ENCODE measurements at places on chromosomes 12 and 14. TPM values are rescaled to one million over a fixed set of nuclear protein-coding genes. Genes with fewer than 3 reads are reported as not detected.
A peak's percentile ranks its signal among the peaks of the same experiment; 100 is the strongest.

GRCh38 chr14:61121355-61121787 lies 140.3 kb downstream of the SLC38A6 start:
- DNase-seq, result no peak

DNA sequence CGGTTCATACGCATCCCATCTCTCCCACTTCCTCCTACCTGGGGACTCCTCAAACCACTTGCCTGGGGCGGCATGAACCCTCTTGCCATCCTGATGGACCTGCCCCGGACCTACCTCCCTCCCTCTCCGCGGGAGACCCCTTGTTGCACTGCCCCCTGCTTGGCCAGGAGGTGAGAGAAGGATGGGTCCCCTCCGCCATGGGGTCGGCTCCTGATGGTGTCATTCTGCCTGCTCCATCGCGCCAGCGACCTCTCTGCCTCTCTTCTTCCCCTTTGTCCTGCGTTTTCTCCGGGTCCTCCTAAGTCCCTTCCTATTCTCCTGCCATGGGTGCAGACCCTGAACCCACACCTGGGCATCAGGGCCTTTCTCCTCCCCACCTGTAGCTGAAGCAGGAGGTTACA lies 3.6 kb downstream of the WNT1 start:
- DNase-seq, result no peak

The CFAP73 gene
- not detected for total RNA-seq

GRCh38 chr14:74501135-74501614 lies 7.6 kb downstream of the ISCA2 start:
- DNase-seq, result no peak

The OAS3 gene
- 4.1 TPM for total RNA-seq

DNA sequence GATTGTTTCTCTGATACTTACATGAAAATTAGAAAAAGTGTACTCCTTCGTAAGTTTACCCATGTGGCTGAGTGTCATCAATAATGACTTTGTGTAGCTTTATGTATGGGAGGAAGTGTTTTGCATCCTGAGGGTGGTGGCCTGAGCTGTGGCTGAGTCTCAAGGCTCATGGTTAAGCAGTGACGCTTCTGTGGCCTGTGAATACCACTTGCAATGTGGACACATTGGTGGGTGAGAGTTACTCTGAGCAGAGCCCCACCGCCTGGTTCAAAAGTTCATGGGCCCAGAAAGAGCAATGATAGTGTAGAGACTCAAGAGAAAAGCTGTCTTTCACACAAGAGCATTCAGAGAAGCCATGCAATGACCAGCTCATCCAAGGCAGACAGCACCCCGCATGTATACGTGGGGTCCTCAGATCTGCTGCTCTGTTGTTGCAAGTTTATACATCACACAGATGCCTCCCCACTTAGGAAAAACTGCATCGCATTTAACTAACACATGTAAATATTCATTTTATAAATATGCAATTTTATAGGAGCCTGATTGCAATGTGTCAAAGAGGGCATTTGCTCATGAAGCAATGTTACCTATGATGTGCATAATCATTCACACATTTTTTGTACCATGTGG lies 55.1 kb upstream of the FRMD6 start:
- DNase-seq, result no peak

GRCh38 chr14:70934502-70935134 lies 27.4 kb downstream of the PCNX1 start:
- DNase-seq, result no peak

DNA sequence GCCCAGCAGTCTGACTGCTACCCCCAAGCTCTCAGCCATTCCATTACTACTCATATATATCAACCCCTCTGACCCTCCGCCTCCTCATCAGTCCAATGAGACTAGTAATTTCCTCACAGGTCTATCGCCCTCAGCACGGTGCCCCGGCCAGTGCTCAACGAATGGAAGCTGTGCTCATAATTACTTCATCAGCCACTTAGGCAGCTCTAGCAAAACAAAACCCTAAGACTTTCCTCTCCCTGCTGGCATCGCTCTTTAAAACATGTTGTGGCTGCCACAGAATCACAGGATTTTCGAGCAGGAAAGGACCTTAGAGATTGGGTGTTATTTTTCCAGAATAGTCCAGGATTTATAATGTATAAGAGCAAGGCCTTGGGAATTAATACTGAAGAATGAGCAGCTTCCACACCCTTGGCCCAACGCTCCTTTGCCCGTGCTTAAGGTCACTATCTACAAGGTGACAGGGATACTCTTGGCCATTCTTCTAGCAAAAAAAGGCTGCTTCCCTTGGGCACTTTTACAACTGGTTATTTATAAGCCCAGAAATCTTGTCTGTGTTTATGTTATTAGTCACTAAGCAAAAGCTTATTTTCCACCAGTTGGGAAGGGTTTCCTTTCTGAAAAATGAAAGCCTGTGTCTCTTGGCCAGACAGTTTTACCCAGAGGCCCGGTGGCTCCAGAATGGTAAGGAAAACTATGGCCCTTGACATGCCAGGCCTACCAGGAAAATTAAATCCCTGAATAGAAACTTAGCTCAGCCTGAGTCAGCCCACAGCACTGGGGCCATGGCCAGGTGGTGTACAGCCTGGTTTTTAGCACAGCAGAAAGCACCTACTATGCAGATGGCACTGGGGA lies 47.9 kb downstream of the NUAK1 start:
- DNase-seq, result no peak

DNA sequence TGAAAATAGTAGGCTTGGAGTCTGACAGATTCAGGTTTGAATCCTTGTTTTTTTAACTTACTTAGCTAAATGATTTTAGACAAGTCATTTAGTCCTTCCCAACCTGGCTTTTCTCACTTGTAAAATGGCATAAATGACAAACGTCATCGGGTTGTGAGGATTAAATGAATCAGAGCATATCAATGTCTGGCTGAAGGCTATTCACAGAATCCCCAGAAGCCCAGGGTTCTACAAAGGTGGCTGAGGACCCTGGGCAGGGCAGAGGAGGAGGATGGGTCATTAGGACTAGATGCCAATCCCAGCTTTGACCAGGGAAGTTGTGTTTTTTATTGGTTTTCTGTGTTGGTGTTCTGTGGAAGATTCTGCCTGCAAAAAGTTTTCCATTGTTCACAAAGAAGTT lies 7.6 kb upstream of the PTPRB start:
- no peak for DNase-seq

The ZCRB1 gene
- total RNA-seq, result 17.6 TPM

GRCh38 chr12:102507301-102507700 lies 26.9 kb upstream of the IGF1 start:
- no peak for DNase-seq

- no peak for DNase-seq
These were observed 43.0 kb downstream of the EEA1 start for GRCh38 chr12:92886131-92886530.

GRCh38 chr12:82357845-82358199 lies 365 bp downstream of the CCDC59 start:
- DNase-seq, result no peak

DNA sequence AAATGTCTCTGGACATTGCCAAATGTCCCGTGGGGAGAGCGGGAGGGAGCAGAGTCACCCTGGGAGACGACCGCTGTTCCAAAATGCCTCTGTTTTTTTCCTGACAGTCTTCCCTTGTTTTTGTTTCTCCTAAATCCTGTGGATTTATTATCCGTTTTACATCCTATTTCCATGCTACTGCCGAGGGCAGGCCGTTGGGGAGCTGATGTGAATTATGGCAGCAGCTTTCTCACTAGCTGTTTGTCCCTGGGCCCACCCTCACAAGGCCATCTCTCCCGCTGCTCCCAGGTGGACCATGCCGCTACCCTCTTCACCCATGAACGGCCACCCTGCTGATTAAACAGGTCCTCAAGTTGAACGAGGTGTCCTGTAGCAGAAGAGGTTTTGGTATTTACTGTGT lies 55.2 kb downstream of the FBXL14 start:
- DNase-seq, result no peak

DNA sequence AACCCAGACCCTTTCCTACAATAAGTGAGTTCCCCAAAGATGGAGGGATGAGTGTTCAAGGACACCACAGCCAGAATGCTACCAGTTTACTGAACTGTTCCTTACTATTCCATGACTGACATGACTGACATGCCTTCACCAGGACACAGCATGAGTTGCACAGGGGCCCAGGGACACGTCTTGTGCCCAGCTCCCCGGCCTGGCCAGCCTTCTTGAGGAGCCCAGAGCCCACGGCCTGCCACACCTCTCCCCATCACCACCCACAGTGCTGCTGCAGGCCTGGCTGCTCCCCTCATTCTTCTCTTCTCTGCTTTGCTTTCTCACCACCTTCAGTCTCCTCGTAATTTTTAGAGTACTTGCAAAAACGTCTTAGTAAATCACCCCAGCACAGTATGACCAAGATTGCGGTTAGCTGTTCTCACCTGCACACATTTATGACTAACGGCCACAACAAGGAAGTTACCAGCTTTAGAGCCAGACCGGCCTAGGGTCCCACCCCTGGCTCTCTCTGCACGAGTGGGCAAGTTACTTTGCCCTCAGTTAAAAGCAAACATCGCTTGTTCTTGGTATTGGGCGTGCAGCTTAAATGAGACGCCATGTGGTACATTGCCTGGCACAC lies 18.5 kb downstream of the PPP2R5E start:
- DNase-seq, result no peak

The TROAP gene
- 0.48 TPM for total RNA-seq

DNA sequence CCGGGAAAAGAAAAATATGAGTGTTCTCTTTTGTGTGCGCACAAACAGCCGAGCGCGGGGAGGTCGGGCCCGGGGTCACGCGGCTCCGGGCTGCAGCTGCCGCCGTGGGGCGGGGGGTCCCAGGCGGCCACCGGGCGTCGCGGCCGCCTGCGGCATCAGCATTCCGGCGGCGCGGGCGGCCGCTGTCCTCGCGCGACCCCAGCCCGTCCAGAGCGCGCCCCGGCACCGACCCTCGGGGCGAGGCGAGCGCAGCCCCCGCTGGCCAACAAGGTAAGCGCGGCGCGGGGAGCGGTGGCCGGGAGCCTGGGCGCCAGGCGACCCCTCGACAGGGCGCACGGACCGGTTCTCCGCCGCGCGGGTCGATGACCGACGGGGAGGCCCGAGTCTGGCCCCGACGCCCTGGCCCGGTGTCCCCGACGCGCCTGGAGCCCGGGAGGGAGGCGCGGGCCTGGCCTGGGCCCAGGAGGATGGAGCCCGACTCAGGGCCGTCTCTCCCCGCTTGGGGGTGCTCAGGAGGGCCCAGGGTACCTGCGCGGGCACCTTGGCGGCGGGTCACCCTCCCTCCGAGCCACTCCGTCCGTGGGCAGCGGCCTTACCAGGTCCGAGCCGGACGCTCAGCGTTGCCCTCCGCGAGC lies 103.9 kb upstream of the DIO3 start:
- DNase-seq, result no peak

- DNase-seq, result peak; percentile 79
These were observed 2.2 kb downstream of the MMP17 start for GRCh38 chr12:131830335-131830913.

DNA sequence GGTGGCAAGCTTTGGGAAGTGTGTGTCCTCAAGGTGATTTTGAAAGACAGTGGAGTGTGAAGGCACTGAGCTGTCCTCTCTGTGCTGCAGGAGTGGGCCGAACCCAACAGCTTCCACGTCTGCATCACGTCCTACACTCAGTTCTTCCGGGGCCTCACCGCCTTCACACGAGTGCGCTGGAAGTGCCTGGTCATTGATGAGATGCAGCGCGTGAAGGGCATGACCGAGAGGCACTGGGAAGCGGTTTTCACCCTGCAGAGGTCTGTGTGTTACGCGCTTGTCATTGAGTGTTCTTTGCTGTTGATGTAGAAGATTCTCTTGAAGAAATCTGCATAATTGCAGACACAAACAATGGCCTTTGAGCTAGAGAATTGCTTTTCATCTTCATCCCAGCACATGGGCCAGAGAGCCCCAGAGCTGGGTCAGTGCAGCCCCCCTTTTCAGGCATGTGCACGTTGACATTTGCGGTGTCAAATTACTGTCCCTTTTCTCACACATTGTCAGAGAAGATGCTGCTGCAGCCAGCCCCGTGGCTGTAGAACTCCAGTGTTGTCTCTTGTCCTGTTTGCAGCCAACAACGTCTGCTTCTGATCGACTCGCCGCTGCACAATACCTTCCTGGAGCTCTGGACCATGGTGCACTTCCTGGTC lies 63.3 kb downstream of the EP400 start:
- DNase-seq, result peak; percentile 28

- no peak for DNase-seq
These were observed 9.8 kb upstream of the PHLDA1 start for GRCh38 chr12:76041406-76041805.

The SDR9C7 gene
- not detected for total RNA-seq
